ENCODE measurements at places on chromosomes 5 and 9.

DNA sequence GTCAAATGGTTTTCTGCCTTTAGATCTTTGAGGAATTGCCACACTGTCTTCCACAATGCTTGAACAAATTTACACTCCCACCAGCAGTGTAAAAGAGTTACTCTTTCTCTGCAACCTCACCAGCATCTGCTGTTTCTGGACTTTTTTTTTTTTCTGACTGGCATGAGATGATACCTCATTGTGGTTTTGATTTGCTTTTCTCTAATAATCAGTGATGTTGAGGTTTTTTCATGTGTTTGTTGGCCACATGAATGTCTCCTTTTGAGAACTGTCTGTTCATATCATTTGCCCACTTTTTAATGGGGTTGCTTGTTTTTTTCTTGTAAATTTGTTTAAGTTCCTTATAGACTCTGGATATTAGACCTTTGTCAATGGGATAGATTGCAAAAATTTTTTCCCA is 129.2 kb upstream of the PTGER4 start:
- DNase-seq = no peak

DNA sequence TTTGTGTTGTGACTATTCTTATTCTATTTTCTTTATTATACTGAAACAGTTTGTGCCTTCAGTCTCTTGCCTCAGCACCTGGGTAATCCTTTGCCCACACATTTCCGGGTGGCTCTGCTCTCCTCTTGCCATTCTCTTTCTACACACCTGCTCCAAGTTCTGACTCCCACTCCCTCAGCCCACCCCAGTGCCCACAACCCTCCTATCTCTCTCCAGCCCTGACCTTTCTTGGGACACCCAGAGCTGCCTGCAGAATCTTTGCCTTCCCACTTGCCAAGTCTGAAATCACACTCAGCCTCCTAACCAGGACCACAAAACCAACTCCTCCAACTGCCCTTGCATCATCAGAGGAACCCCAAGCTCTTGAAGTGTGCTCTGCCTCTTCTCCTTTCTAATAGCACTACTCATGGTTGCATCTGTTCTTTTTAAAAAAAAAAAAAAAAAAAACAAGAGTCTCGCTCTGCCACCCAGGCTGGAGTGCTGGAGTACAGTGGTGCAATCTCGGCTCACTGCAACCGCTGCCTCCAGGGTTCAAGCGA is 4.1 kb downstream of the SWI5 start:
- DNase-seq = no peak

GRCh38 chr9:125760537-125760936 is 13.4 kb downstream of the PBX3 start:
- DNase-seq = no peak

DNA sequence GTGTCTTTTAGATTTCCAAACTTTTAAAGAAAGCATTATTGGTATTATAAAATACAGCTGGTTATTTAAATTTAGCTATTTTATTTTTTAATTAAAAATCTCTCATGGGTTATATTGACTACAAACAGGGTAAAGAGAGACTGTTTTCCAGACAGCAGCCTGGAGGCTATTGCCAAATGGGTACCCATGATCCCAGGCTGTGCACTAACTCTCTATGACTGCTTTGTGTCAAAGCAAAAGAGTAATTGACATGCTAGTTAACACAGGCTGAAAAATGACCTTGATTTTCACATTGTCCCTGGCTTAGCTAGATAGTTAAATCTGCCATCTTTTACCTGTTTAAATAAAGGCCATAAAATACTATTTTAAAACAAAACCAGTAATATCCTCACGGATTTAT is 589.7 kb downstream of the ANXA1 start:
- no peak for DNase-seq

DNA sequence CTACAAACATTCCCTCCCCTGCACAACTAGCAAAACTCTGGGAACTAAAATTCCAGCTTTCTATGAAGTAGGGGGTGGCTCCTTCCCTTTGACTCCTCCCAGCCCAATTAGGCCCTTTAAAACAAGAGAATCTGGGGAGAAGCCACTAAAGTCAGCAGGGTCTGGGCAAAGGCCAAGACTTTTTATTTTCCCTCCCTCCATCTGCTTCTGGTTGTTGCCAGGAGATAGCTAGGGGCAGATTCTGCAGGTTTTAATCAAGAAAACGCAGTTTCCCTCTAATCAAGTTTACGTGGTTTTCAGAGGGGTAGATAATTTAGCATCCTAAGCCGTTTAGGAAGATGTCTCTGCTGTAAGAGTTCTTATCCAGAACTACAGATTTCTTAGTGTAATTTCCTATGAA is 114.5 kb upstream of the CDH6 start:
- no peak for DNase-seq

- no peak for DNase-seq
Observed at GRCh38 chr5:32628049-32628844, 42.9 kb downstream of the SUB1 start.

GRCh38 chr9:126500600-126501382 is 112.9 kb upstream of the LMX1B start:
- DNase-seq = peak; percentile 77

GRCh38 chr5:145161391-145161790 is 673.8 kb downstream of the PRELID2 start:
- no peak for DNase-seq

GRCh38 chr5:54115735-54116403 is 194.5 kb downstream of the ARL15 start:
- no peak for DNase-seq

- DNase-seq = no peak
Observed at GRCh38 chr5:4541334-4541733, 598.8 kb upstream of the ADAMTS16 start.

- DNase-seq = no peak
Observed at GRCh38 chr9:117757561-117758190, 53.5 kb downstream of the TLR4 start.

DNA sequence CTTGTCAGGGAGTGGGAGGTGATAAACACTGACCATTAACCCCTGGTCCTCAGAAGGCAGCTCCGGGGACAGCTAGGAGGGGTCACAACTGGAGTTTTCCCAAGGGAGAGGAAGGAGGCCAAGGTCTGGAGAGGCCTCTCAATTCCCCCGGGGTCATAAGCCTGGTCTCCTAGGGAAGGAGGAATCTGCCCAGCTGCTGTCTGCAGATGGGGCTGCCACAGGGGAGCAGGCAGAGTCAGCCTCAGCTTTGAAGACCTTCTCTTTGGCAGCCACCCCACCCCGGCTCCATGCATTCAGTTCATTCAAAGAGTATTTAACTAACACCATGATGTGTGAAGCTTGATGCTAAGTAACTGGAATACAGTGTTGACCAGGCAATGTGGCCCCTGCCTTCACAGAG is 74.6 kb upstream of the HSPA9 start:
- no peak for DNase-seq

GRCh38 chr5:130159968-130160367 is 255.7 kb downstream of the CHSY3 start:
- no peak for DNase-seq

DNA sequence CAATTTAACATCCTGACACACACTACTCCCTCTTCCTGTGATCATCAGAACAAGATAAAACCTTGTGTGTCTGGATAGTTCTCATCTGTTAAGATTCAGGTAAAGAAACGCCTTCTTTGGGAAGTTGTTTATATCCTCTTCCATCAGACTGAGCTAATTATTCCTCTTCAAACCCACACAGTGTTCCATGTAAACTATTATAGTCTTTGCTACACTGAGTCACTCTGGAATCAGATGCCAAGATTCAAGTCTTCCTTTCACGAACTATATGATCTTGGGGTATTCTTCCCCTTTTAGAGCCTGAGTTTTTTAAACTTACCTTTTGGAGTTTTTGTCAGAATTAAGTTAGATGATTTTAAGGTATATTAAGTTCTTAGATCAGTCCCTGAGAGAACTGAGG is 2.0 kb downstream of the OR1J1 start:
- DNase-seq = no peak

DNA sequence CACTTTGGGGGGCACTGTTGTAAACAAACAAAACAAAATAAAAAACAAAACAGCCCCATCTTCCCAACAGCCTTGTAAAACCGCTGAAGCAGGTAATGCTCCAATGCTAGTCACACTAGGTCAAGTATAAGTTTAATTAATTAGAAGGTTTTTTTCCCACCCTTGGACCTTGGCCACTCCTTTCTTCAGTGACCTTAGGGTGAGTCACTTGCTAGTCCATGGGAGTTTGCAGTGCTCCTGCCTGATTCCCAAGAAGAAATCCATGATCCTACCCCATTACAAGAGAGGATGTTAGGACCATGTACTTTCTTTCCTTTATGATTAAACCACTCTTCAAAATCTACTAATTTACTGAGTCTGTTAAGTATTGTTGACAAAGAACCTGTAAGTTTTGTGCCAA is 192.2 kb upstream of the CDKN2B start:
- no peak for DNase-seq

GRCh38 chr9:100088202-100088601 is 10.6 kb downstream of the ERP44 start:
- no peak for DNase-seq

DNA sequence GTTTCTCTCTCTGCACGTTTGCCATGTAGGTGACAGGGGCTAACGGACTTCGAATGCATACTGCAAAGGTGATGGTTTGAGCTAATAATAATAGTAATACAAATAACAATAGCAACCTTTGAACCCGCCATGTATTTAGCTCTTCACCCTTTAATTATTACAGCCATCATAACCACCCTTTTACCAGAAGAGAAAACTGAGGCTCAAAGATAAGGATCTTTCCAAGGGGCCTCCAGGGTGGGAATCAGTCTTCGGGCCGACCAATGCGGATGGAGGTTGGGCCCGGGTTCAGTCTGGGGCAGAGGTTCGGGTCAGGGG is 494 bp downstream of the CDKN2AIPNL start:
- no peak for DNase-seq

DNA sequence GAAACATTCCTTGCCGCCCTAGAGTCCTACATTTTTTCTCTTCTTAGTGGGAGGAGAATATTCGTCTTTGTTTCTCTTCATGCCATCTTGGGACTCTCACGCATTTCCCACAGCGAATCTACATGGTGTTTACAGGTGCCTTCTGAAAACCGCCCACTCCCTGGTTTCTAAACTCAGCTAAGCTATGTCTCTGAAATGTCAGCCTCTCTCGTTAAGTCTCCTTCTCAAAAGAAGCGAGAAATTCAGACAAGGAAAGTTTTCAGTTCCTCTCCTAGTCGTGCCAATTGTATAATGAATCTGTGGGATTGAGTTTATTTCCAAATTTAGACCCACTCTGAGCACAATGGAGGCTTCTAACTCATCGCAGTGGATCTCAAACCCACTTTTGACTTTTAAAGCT is 186.8 kb upstream of the NFIB start:
- no peak for DNase-seq

DNA sequence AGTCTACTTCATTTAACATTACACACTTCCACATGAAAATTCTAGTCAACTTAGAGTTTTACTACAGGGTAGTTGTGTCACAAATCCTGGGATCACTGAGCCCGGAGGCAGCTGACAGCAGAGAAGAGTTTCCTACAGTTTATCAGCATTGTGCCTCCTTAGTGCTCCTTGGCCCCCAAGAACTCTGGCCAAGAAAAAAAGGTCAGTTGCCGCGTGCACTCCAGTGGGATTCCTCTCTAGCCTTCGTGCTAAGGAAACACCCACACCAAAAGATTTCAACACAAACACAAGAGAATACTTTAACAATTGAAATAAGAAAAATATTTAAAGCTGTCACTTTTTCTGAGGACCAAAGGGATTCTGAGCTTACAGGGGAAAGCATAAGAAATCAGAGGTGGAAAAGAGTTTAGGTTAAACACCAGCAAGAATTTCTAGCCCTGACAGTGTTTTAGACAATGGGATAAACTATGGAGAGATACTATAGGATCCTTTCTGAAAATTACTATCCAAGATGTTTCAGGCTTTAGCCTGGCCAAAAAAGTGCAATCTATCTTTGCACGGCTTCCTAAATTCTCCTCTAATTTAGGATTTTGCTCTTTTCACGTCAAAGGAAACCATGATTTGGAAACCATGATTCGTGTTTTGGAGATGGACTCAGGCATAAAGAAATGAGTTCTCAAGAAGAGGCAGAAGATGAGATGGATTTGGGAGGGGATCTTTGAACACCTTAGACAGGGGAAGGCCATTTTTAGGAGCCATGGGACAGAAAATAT is 606.8 kb downstream of the RAB3C start:
- no peak for DNase-seq

DNA sequence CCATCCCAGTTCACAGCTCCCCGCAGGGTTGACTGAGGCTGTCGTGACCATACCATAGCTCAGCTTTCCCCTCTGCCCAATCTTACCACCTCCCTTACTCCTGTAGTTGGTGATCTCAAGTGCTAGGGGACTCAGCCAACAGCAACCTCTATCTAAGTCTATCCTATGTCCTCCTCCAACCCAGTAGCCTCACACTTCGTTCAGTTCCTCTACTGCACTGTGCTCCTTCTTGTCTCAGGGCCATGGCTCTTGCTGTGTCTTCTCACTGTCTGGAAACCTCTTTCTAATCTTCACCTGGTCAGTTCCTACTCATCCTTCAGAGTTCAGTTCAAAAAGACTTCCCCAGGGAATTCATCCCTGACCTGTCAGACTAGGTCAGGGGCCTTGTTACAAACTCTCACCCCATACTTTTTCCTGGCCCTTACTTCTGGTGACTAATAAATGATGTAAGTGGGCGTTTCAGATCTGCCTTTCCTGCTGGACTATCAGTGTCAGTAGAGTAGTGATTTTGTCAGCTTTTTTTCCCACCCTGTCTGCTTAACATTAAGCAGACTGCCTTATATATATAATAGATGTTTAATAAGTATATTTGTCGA is 53.6 kb upstream of the NR3C1 start:
- DNase-seq = no peak

DNA sequence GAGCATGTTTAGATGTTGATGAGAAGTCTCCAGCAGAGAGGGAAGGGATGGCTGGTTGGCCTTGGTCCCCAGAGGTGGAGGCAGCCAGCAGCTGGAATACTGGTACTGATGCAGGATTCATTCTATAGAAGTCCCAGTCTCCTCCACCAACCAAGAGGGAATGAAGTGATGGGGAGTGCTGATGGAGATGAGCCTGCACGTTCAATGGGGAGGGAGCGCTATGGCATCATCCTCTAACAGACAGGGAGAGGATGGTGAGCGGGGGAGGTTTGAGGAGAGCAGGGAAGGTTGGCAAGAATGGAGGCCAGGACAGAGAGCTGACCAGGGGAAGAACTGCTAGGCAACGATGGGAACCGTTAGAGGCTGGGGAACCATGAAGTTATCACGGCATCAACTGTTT is 159.8 kb upstream of the MVB12B start:
- DNase-seq = no peak

GRCh38 chr9:33289496-33289895 is 820 bp upstream of the NFX1 start:
- peak; percentile 25 for DNase-seq

DNA sequence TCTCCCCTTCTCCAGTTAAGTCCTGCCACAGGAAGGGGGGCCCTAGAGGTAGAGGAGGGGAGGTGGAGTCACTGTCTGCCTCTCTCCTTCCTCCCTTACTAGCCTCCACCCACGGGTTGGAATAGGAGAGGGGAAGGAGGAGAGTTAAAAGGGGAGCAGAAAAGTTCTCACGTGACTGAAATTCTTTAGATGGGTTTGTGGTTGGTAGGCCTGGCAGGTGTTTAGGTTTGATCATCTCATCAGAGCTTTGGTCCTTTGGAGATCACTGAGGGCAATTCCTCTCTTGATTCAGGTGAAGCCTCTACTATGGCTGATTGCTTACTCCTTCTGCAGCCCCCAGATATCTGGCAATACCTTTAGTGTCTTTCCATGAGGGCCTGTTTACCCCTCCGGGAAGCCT is 24.9 kb upstream of the C5orf63 start:
- no peak for DNase-seq

Measured in memory B cell (primary cell).